ENCODE measurements at places on chromosomes 2 and 18. TPM values are rescaled to one million over a fixed set of nuclear protein-coding genes. Genes with fewer than 3 reads are reported as not detected.

The SERPINB12 gene
- total RNA-seq, result not detected

The SMYD1 gene
- not detected for total RNA-seq

The ARHGAP28 gene
- 22.8 TPM for total RNA-seq

The FAM228B gene
- 22.5 TPM for total RNA-seq

The PDK1 gene
- total RNA-seq, result 7.2 TPM

The HTR2B gene
- 3.9 TPM for total RNA-seq

Measured in osteocyte (in vitro differentiated cells).